ENCODE measurements at places on chromosomes 4 and X.

GRCh38 chrX:99909946-99910345 lies 500.1 kb downstream of the PCDH19 start:
- no peaks in the 10 kb centered on the region for H3K36me3 ChIP-seq
- no peak overlapping the region for H3K27ac ChIP-seq
- H3K27me3 ChIP-seq, result no peaks in the 10 kb centered on the region
- no peaks in the 10 kb centered on the region for H3K4me1 ChIP-seq

GRCh38 chr4:40502934-40503333 lies 126.7 kb downstream of the RBM47 start:
- H3K4me3 ChIP-seq, result no peak overlapping the region
- H3K36me3 ChIP-seq, result no peaks in the 10 kb centered on the region
- no peak for DNase-seq
- no peaks in the 10 kb centered on the region for H3K27me3 ChIP-seq

GRCh38 chrX:21632027-21632426 lies 26.1 kb downstream of the KLHL34 start:
- H3K36me3 ChIP-seq, result peaks cover 12% of the 10 kb centered on the region
- no peaks in the 10 kb centered on the region for H3K27me3 ChIP-seq
- no peak for DNase-seq
- H3K4me3 ChIP-seq, result no peak overlapping the region
- H3K4me1 ChIP-seq, result no peaks in the 10 kb centered on the region
- no peak overlapping the region for H3K27ac ChIP-seq

- peak overlapping the region; percentile 83 for H3K27ac ChIP-seq
- H3K4me1 ChIP-seq, result peaks cover 26% of the 10 kb centered on the region
- peaks cover 46% of the 10 kb centered on the region for H3K36me3 ChIP-seq
- DNase-seq, result no peak
- H3K27me3 ChIP-seq, result no peaks in the 10 kb centered on the region
These were observed 2.2 kb downstream of the AKAP17A start for GRCh38 chrX:1593286-1594271.

DNA sequence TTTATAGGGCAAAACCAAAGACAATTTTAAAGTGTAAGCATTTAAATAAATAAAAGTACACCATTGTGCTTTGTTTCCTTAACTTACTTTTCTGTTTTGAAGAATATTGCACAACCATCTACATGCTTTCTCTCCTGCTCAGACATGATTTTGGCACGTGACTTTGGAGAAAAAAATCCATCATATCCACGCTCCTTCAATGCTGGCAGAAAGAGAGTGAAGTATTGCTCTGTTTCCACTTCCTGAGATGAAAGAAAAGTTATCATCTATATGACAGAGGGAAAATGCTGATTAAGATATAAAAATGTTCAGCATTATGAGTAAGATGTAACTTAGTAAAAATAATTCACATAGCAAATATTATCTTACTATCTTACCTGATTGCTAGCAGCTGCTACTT lies 77.1 kb downstream of the CNOT6L start:
- H3K4me1 ChIP-seq, result peaks cover 41% of the 10 kb centered on the region
- no peak overlapping the region for H3K4me3 ChIP-seq
- peaks cover 49% of the 10 kb centered on the region for H3K36me3 ChIP-seq
- no peak for DNase-seq
- no peaks in the 10 kb centered on the region for H3K27me3 ChIP-seq

Measured in activated CD4-positive, alpha-beta T cell treated with anti-CD3 and anti-CD28 coated beads for 36 hours (primary cell).